Foreskin fibroblast (primary cell): ENCODE measurements at places on chromosomes 5 and 9.

GRCh38 chr5:128053291-128053954 is 30.1 kb upstream of the SLC12A2 start:
- DNase-seq, result peak; percentile 22

- peak; percentile 20 for DNase-seq
Observed at GRCh38 chr9:84206801-84207370, 133.7 kb downstream of the SLC28A3 start.

DNA sequence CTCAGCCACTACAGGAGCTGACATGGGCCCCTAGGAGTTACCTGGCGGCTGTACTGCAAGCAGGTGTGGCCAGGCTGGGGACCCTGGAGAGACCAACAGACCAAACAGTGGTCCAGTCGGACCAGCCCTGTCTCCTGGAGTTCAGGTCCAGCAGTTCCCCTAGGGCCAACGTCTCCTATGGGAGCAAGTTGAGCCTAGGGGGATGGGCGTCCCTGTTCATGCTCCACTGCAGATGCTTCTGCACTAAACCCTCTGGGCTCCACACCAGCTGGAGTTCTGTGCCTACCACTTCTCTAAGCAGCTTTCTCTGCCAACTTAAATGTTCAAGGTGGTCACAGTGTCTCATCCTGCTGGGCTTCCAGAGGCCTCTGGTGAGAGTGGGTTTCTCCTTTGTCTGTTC is 20.6 kb upstream of the OMD start:
- no peak for DNase-seq

DNA sequence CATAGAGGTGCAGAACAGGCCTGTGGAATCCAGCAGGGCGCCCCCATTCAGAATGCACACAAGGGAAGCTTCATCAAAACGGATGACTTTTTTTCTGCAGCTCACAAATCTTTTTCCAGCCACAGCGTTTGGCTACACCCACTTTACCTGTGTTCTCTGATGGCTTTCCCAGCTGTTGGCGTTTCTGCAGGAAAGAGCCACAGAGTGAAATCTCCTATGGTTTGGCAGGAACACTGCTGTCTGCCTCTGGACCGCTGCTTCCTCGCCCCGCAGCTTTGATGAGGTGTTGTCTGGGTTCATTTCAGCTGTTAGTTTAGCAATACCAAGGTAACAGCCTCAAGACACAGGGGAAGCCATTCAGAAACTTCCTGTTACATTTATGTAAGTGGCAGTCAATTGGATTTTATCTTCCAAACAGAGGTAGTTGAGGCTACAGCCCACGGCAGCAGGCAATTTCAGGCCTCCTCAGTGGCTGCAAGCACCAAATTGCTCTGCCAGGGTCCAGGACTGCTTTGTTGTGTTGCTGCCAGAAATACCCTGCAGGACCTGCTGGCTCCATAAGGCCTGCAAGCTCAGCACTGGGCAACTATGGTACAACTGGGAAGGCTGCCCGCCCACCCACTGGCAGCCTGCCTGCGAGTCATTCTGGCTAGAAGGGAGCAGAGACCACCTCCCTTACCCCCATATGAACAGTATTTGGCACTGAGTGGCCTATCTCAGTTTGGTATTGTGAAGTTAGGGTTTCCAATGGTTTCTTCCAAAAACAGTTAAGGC is 96.7 kb downstream of the MVB12B start:
- DNase-seq, result no peak

DNA sequence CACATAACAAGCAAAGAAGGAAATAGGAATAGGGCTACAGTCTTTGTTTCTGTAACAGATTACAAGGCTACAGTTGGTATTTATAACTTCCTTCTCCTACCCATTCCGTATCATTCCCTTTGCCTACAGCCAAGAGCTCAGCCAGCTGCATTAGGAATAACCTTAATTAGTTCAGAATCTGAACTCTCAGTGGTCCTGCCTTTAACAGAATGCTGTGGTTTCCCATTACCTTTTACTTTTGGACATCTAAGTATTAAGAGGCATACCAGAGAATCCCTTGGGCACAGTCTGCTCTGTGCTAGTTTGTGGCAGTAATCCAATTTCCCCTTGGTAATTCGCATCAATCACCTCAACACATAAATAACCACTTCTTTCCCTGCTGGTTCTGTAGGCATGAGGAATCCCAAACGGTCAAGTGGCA is 44.2 kb downstream of the PKD2L2 start:
- no peak for DNase-seq

DNA sequence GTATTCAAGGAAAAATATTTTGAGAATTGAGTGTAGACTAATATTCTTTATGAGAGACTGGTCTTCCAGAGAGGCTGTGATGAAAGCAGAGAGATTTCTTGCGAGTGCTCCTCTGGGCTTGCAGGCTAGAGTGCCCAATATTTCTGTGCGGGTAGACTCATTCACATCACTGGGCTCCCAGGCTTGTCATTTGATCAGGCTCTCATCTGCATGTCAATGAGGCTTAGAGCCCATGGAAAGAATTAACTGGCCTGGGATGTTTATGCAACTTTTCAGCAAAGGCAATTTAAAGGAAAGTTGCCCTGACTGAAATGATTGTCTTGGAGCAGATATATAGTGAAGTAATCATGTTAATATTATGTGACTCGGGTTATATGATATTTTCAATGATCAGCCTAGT is 42.3 kb downstream of the SNCAIP start:
- peak; percentile 21 for DNase-seq

DNA sequence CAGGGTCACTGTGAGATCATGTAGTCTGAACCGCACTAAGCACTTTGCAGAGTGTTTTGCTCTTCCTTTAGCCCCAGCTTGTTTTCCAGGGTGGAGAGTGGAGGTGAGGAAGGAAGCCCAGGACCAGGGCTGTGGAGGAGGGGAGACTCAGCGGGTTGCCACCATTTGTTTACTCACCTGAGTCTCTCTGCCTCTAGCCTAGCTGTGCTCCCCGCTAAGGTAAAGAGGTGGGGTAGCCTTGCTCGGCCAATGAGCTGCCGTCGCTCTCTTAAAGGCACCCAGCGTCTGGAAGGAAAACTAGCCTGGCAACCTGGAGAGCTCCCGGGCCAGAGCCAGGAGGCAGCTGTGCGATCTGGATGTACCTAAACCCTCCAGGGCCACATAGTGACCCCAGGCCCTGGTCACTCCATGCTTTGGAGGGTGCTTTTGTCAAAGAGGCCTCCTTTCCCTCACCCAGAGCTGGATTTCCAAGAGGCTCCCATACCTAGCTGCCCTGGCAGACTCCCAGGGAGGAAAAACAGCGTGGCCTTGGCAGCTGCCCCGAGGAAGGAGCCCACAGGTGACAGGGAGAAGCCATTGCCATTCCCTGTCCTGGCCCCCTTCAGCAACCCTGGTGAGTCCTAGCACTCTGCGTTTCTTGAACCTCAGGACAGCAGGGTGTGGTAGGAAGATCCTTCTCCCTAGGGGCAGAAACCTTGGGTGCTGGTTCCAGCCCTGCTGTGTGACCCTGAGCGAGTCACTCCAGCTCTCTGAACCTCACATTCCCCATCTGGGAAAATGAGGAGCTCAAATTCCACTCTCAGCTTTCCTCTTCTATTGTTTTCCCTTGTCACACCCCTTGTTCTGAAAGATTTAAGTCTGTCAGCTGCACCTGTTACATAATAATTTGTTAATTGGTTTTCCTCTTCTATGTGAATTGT is 42.4 kb upstream of the LARP1 start:
- peak; percentile 32 for DNase-seq

GRCh38 chr5:14528115-14528514 is 53.5 kb upstream of the OTULINL start:
- DNase-seq, result no peak

DNA sequence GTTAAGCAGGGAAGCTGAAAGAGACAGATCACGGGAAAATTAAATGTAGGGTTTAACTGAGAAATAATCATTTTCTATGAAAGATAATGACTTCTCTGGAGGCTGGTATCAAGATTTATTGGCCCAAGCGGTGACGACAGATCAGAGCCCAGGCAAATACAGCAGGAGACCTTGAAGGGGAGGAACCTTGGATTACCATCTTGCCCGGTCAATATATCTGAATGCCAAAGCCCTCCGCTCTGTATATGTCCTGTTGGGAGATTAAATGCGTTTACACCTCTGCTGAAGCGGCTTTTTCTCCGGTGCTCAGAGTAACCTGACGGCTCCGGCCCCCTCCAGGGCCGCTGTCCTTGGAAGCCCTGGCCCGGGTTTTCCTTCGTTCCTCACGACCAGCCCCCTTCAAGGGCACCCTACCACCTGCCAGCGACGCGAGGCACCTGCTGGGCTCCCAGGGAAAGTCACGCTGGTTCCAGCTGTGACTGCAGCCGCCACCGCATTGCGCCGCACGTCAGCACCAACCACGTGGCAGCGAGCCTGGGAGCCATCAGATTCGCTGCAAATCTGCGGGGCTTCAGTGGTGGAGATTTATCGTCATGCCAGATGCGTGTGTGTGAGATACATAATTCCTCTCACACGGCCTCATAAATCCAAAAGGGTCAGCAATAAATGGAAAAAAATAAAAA is 4.4 kb upstream of the QSOX2 start:
- no peak for DNase-seq
